ENCODE measurements at places on chromosomes 7 and 10.

DNA sequence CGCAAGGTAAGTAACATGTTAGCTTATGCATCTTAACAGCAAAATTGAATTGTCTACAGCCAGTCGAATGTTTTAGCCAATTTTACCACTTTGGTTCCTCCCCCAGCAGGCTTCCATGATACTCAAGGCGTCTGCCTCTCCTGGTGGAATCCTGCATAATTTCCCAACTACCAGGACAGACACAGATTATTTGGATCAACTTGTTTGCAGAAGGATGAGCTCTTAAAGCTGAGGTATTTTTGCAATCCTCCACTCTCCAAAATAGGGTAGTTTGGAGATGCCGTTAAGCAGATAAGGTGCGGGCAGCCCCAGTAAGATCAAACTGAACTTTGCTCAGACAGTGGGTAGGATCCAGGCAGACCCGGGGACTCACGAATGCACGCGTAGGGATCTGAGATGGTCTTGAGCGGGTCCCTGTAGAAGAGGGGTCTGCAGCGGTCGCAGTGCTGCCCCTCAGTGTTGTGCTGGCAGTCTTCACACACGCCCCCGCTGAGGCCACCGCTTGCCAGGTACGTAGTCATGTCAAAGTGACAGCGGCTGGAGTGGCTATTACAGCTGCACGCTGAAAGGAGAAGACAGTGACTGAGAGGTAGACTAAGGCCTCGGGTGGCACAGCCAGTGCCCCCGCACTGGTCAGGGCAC is 27.4 kb downstream of the LAMB4 start:
- DNase-seq: no peak

GRCh38 chr7:159015081-159015453 is 129.6 kb downstream of the VIPR2 start:
- DNase-seq: no peak

- DNase-seq: no peak
Observed at GRCh38 chr10:76403912-76404311, 972.5 kb downstream of the LRMDA start.

- no peak for DNase-seq
Observed at GRCh38 chr7:21642422-21642821, 99.6 kb downstream of the DNAH11 start.

DNA sequence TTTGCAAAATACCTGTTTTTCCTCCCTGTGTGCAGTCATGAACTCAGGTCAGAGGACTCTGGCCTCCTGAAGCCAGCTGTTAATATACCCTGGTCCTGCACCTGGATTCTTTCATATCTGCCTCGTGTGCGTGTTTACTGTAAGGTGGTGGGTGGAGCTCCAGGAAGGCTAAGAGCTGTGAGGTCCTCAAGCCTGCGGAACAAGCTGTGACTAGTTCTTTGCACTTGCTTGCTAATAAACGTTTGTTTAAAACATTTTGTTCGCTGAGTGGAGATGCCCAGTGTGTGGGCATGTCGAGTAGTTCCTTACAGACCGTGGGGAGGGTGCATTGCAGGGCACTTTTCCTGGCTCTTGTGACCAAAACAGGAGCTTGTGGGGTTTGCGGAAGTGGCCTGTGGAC is 139.0 kb downstream of the DOCK1 start:
- DNase-seq: no peak

DNA sequence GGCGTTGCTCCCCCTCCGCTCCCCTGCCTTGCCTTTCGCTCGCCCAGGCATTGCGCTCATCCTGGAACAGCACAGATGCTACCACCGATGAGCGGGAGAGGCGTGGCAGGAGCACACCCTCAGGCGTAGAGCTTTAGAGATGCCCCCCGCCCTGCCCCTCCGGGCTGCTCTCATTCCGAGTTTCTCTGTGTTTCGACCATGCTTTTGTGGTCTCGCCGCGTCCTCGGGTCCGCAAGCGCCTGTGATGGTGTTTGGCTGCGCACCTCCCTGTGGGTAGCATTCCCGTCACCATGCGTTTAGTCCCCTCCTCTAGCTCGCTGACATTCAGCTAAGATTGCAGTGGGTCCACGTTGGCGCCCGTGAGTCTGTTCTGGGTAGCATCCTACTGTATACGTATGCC is 18.7 kb downstream of the NOM1 start:
- no peak for DNase-seq

GRCh38 chr10:35467186-35467585 is 130.9 kb downstream of the CCNY start:
- no peak for DNase-seq

DNA sequence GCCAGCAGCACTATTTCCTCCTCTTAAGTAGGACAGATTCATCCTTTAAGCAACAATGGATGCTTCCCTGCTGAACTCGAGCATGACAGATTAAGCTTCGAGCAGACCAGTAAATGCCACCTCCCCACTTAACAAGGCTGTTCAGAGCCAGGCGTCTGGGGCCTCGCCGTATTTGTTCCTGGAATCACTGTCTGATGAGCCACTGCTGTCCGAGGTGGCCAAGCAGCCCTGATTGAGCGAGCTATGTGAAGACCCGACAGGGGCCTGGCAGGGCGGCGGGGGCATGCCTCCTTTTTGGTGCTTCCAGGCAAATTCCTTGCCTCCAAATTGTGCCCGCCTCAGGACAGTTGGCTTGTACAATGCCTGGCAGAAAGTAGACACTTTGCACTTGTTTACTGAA is 862.6 kb downstream of the NRG3 start:
- DNase-seq: no peak
